ENCODE measurements at places on chromosomes 2 and 18.

DNA sequence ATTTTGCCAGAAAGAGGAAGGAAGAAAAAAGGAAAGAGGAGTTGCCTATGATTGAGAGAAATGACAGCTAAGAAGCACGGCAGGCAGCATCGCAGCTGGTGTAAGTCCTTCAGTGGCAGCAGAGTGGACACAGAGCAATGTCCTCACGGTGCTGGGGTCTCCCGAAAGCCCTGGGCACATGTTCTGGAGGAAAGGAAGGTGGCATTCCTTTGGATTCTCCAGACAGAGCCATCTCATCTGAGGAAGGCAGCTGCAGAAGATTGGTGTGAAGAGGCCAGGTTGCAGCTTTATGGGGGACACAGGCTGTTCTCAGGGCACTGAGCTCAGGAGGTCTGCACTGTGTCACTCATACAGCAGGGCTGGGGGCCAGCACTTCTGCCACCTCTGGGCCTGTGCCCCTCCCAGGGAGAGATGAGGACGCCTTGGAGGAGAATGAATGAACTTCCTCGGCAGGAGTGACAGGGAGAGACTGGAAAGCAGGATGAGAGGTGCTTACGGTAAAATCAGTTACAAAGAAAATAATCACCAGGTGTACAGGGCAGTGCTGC, 252.0 kb upstream of the MYT1L start:
- DNase-seq = no peak

DNA sequence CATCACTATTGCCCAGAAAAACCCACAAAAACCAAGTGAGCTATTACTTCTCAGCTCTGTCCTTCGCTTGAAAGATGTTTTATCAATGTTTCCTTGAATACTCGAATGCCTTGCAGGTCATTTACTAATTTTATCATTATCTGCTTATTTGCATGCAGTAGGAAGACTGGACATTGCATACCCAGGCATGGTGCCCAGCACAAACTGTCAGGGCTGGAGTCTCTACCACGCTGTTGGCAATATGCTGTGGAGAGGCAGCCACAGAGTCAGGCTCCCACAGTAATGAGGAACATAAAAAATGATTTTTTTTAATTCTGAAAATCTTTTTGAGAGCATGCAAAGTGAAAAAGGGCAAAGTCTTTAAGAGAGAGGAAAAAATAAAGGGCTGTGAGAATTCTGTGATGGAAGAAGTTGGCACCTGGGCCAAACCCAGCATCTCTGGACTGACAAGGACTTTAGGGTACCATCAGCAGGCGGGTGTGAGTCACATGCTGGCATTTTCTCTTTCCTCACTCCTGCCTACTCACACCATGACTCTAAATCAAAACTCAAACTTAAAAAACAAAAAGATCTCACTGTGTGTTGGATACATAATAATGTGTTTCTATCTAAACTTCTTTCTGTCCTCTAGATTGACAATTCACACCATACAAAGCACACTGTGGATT, 709.8 kb upstream of the FANCL start:
- DNase-seq = no peak

- DNase-seq = no peak
Measured at GRCh38 chr18:73461780-73462059, 593.9 kb upstream of the NETO1 start.

DNA sequence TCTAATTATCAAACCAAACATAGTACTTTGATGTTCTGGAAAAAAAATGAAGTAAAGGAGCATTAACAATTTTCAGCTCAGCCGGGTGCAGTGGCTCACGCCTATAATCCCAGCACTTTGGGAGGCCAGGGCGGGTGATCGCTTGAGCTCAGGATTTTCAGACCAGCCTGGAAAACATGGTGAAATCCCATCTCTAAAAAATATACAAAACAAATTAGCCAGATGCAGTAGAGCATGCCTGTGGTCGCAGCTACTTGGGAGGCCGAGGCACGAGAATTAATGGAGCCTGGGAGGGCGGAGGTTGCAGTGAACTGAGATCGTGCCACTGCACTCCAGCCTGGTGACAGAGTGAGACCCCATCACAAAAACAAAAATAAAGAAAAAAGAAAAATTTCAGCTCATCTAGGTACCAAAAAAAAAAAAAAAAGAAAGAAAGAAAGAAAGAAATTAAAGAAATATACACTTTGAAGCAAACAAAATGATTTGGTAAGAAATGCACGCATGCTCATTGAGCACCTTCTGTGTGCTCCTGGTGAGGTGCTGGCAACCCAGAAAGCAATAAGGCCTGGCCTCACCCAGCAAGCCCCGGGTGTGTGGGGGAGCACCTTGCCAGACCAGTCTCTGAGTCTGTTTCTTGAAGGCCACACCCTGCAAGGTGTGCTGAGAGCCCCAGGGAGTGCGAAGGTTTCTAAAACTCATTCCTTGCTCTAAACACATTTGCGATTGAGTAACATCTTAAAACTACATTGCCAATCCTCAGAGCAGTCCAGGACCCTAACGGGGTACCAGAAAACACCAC, 133.5 kb downstream of the TFCP2L1 start:
- DNase-seq = no peak

DNA sequence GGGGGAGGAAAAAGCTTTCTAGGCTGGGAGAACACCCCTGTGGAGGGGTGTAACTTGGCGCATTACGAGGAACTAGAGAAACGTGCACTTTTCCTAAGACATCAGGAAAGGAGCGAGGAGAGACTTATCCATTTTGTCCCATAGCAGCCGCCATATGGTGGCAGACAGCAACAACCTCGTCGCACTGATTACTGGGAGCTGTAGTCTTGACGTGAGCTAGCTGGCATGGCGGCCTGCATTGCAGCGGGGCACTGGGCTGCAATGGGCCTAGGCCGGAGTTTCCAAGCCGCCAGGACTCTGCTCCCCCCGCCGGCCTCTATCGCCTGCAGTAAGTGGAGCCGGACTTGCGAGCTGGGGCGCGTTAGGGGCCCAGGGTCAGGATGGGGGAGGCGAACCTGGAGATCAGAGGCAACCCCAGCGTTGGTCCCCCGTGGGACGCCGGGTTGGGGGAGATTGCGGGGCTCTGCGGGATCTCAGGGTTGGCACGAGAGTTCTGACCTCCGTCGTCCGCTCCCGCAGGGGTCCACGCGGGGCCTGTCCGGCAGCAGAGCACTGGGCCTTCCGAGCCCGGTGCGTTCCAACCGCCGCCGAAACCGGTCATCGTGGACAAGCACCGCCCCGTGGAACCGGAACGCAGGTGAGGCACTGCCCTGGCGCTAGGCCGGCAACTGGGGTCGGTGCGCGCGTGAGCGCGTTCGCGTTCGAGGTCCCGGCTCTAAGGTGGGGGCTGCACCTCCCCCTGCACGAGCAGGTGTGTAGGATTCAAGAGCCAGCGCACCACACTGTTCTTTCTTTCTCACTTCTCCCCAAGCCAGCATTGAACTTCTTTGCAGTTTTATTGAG, at the start of gene MRPL19:
MRPL19 (plus strand) TSS at position 201 of the 843 bp plus-strand sequence; CDS start at position 226, 25 bp downstream.
- peak; percentile 64 for DNase-seq

DNA sequence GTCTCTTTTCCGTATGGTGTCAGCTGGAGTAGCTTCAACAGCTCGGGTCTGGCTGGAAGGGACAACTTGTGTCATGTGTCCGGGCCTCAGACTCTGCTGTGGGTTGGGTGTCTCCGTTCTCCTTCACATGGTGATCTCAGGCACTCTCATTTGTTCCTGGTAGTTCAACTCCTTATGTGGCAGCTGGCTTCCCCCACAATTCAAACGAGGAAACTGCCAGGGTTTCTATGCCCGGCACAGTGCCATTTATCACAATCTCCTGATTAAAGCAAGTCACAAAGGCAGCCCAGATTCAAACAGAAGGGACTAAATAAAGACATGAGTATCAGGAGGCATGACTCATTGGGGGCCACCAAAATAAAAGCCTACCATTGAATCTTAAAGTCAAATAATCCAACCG, 22.7 kb downstream of the MRO start:
- DNase-seq = no peak

- DNase-seq = no peak
Measured at GRCh38 chr2:46389417-46389916, 89.9 kb upstream of the TMEM247 start.

DNA sequence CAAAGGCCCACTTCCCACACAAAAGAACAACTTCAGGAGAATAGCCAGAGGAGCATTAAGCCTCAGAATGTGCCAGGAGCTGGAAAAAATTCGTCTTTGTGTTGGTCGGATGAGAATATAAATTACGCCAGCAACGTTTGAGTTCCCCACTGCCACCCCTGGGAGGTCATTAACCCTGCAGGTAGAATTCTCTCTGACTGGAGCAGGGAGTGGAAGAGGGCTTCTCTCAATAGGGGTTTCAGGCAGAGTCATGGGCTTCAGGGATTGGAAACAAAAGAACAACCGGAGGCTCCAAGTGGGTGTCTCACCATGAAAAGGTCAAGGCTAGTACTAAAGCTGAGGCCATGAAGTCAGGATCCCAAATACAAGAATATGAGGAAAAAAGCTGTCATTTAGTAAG, 69.0 kb upstream of the DDX18 start:
- no peak for DNase-seq

- DNase-seq = no peak
Measured at GRCh38 chr2:97982621-97983020, 13.1 kb downstream of the TMEM131 start.

DNA sequence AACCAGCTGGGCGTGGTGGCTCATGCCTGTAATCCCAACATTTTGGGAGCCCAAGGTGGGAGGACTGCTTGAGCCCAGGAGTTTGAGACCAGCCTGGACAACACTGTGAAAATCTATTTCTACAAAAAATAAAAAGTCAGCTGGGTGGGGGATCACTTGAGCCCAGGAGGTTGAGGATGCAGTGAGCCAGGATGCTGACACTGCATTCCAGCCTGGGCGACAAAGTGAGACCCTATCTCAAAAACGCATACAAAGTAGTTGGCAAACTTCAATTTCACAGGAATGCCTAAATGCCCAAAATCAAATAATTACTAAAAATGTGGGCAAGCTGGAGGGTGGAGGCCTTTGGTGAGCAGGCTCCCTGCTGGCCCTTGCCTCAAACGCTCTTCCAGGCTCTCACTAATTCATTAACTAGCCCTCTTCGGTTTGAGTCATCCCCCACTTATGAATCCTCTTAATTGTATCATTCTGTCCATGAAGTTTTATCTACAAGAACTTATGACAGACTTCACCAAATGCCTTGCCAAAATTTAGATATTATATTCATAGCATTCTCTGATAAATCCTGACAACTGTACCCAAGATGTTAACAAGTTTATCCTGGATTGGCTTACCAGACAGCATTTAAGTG, 68.7 kb upstream of the ZFP36L2 start:
- no peak for DNase-seq

- no peak for DNase-seq
Measured at GRCh38 chr18:76524900-76525698, 30.1 kb upstream of the ZNF516 start.

DNA sequence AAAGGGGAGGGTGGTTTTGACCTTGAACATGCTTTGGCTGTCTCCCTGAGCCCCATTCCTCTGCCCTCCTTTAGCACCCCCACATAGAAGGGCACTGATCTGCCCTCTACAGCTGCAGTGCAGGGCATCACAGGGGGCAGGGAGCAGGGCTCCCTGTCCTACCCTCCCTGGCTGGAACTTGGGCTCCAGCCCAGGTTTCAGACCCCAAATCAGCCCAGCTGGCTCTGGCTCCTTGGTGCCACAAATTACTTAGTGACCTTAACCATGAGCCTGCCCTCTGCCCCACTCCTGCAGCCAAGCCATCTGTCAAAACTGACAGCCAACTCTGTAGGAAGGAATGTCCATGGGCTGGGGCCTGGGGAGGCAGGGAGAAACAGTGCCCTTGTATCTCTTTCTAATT, 105.6 kb downstream of the MAPK4 start:
- no peak for DNase-seq

- DNase-seq = no peak
Measured at GRCh38 chr2:79219383-79219988, 59.9 kb upstream of the REG3A start.

GRCh38 chr18:62846313-62846712, 131.0 kb downstream of the PHLPP1 start:
- DNase-seq = no peak

DNA sequence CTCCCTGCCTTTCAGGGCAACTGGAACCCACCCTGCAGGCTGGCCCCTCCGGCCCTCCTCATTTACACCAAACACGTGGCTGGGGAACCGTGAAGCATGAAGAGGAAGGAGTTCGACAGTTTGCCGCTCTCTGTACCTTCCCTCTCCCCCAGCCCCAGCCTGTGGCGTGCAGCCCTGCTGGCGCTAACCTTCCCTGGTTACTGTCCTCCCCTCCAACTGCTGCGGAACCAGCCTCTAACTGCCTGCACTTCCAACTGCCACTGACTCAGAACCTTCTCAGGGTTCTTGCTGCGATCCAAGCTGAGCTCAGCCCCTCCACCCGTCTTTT, 19.2 kb upstream of the GNAL start:
- no peak for DNase-seq

DNA sequence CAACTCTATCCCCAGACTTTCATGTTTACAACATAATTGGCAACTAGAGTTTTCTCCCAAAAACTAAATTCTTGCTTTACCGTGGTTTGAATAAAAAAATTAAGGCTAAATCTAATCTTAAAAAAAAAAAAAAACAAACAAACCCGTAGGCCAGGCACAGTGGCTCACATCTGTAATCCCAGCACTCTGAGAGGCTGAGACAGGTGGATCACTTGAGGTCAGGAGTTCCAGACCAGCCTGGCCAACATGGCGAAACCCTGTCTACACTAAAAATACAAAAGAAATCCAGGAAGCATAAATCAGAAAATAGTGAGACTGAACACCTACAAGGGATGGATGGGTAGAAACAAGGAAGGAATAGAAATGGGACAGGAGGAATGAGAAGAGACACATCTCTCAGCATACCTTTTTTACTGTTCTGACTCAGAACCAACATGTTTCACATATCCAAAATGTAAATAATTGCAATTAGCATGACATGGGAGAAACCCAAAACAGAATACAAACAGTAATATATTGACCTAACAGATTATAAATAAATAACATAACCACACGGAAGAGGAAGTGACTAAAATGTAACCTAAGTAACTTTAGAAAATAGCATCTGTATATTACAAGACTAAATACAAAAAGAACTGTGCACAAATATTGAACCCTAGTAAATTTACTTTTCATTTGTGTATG, 17.5 kb downstream of the MGAT4A start:
- no peak for DNase-seq

DNA sequence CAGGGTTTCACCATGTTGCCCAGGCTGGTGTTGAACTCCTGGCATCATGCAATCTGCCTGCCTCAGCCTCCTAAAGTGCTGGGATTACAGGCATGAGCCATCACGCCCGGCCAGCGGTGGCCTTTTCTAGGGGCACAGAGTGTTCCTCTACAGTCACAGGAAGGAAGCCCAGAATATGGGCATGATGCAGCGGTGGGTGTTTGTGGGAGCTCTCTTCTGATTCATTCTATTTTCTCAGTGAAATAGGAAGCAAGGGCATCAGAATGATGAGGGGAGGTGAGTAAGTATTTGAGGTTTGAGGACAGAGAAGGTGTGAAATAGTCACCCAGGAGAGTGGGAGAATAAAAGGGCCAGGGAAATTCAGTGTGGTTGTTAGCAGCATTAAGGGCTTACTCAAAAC, 70.3 kb upstream of the PSME4 start:
- no peak for DNase-seq

- peak; percentile 30 for DNase-seq
Measured at GRCh38 chr2:144325086-144325485, 194.8 kb downstream of the ZEB2 start.

- no peak for DNase-seq
Measured at GRCh38 chr18:10304853-10305252, 149.6 kb upstream of the APCDD1 start.
